NCI-H69 (cell line): ENCODE measurements at places on chromosomes 3 and 15.

DNA sequence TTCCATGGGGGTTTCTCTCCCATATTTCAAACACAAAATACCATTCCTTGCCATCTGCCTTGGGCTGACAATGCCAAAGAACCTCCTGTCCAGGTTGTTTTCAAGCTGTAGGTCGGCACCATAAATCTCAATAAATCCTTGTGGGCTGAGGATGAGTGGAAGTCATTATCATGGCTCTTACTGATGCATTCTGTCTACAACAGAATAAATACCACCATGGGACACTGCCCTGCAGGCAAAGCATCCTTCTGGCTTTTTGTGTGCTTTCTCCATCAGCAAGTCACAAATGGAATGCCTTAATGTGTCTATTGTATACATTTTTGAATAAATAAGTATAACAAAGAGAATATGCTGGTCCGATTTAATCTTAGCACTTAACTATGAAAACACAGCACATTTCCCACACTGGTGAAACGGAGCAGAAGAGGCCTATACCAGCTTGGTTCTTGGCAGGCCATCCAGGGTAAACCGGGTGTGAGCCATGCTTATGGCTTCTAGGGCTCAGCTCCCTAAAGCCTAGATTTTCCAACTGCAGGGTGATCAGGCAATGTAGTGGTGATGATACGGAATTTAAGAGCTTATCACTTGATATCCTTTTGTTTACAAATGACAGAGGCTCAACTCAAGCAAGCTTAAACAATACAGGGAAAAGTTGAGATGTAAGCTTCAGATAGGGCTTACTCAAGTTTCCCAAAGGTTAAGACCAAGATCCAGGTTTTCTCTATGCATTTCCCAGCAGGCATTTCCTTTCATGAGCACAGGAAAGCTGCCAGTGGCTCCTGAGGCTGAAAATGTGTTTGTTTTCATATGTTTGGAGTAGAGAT is 133.2 kb upstream of the LRTM1 start:
- peak; percentile 80 for DNase-seq

GRCh38 chr3:193813501-193813830 is 220.5 kb downstream of the OPA1 start:
- DNase-seq = no peak

GRCh38 chr3:149812165-149812605 is 830 bp upstream of the RNF13 start:
- no peak for DNase-seq

DNA sequence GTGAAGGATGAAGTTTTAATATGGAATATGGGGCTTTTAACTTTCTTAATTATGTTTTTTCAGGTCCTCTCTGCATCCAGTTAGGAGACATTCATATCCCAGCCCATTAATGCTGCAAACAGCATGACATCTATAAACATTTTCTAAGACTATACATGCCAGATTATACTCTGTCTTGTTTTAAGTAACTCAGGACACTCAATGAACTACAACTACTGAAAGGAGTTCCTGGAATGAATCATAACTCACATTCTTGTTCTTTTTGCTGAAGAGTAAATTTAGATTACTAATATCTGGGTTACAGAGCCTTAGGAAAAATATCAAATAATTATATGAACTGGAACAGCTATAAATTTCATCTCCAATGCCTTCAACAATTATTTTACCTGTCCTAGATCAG is 167.4 kb downstream of the STAG1 start:
- no peak for DNase-seq

DNA sequence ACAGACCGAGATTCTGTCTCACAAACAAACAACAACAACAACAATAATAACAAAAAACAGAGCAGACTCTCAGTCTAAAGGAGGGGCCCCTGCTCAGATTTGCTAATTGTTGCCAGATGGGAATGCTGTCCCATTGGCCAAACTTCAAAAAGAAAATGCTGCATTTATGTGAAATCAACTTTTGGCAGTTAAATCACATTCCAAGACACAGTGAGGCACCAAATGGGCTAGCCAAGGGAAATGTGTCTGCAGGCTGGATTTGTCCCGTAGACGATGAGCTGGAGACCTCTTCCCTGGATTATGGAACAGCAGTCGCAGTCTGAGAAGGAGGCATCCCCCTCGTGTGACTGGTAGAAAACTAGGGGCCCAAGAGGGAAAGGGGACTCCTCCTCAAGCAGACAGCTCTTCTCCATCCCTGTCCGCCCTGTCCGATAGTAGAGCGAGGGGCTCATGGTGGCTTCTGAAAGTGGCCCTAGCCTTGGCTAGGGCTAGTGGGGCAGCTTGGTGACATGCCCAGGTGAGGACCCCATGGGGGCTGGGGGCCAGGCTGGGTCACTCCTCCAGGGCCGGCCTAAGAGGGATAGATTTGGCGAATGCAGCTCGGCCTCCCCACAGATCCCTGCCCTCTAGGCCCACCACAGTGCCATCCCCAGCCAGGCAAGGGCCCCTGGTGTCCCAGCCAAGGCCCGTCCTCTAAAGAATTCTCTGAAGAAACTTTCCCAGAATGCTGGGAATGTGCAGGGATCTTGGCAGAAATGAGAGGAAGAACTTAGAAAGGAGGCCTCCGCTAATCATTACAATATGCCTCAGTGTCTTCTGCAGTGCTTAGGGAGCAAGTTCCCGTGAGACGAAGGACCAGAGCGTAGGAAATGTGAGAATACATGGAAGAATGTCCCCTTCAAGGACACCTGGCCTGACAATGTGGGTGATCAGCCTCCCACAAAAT is 2.0 kb downstream of the SLC22A14 start:
- no peak for DNase-seq

DNA sequence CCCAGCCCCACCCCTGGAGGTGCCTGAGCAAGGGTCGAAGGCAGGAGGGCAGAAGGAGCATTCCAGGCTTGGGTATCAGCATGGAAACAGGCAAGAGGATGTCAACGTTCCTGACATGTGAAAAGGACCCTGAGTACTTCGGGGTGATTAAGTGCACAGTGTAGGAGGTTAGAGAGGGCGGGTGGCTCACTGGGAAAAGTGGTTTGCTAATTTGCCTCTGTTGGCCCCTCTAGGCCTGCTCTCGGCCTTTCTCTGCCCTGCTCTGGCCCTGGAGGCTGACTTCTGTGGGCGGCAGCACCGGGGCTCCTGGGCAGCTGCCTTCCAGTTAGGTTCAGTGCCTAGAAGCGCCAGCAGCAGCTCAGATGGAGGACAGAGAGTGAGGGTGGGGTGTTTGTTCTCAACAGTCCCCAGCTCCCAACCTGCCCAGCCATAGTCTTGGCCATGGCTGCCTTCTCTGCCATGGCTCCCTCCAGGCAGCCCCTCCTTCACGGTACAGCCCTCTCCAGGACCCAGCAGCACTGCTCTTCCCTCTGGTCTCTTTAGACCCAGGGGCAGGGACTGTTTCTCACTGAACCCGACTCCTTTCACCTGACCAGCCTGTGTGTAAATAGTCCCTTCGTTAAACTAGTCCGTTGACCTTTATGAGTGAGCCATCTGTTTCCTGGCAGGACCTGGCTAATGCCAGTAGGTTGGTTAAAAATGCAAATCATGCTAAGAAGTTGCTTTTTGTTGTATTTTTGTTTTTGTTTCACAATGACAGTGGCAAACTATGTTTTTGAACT is 107.1 kb upstream of the TPM1 start:
- peak; percentile 61 for DNase-seq

DNA sequence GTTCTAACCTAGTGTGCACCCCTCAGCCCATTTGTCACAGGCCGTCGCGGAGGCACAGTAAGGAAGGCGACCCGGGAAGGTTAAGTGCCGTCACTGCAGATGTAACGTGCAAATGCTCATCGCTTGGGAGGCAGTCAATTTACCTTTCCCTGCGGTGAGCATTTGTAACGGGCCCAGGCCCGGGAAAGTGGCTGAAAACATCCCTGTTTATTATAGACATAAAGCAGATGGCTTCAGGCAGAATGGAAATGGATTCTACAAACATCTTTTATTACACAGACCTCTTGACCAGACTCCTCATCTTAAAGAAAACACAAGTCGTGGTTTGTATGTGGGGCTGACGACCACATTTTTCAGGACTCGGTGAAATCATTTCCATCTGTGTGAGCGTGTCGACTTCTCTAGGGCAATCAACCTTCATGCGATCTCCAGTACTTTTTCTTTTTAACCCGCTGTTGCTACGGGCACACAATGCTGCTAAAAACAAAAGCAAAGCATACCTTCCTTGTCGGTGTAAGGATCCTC is 43.6 kb downstream of the NMNAT3 start:
- DNase-seq = no peak

DNA sequence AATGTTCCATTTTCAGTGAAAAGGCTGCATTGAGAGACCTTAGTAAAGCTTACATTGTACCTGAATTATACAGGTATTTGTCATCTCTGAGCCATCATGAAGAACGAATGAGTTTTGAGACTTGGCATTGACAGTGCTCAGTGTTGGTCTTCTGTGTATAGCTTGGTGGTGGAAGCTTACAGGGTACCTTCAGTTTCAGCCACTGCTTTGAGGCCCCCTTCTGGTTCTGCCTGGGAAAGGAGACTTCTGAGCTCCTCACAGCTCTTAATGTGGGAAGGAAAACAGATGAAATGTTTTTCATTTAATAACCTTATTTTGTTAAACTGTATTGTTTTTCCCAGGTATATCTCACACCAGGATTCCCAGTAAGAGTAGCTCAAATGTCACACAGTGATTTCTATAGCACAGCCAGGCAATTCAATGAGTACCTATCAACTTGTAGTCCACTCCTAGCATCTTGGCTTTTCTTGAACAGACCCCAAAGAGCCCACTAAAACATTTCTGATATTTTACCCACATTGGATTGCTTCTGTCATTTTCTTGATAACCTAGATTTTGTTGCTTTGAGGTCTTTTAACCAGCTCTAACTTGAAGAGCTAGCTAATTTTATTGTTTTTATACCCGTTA is 5.6 kb downstream of the SERPINI1 start:
- peak; percentile 83 for DNase-seq
